ENCODE measurements at places on chromosomes 6 and 20. TPM values are rescaled to one million over a fixed set of nuclear protein-coding genes. Genes with fewer than 3 reads are reported as not detected.

- DNase-seq: no peak
These were observed 339.0 kb upstream of the SULF2 start for GRCh38 chr20:48124181-48124782.

- no peak for DNase-seq
These were observed 15.8 kb upstream of the SERPINB9 start for GRCh38 chr6:2918936-2919335.

DNA sequence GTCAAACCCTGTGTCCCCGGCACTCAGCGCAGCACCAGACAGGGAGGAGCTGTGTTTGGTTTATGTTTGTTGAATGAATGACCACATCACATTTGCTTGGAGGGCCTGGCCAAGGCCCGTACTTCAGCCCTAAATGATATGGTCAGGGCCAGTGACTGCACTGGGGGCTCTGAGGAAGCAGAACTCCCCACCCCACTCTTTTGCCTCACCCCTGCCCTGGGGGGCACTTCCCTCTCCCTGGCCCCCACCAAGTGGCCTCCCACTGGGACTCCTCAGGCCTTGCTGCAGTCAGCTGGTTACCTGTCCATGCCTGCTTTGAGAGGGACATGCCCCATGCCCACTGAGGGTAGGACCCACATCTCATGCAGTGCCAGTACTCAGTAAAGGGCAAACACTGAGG, 2.9 kb downstream of the ADISSP start:
- no peak for DNase-seq

DNA sequence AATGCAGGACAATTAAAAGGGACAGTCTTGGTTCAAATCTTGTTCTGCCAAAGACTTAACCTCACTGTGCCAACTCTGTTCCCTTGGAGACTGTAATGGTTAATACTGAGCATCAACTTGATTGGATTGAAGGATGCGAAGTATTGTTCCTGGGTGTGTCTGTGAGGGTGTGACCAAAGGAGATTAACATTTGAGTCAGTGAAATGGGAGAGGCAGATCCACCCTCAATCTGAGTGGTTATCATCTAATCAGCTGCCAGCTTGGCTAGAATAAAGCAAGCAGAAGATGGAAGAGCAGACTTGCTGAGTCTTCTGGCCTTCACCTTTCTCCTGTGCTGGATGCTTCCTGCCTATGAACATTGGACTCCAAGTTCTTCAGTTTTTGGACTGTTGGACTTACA, 474.4 kb downstream of the CD83 start:
- no peak for DNase-seq

DNA sequence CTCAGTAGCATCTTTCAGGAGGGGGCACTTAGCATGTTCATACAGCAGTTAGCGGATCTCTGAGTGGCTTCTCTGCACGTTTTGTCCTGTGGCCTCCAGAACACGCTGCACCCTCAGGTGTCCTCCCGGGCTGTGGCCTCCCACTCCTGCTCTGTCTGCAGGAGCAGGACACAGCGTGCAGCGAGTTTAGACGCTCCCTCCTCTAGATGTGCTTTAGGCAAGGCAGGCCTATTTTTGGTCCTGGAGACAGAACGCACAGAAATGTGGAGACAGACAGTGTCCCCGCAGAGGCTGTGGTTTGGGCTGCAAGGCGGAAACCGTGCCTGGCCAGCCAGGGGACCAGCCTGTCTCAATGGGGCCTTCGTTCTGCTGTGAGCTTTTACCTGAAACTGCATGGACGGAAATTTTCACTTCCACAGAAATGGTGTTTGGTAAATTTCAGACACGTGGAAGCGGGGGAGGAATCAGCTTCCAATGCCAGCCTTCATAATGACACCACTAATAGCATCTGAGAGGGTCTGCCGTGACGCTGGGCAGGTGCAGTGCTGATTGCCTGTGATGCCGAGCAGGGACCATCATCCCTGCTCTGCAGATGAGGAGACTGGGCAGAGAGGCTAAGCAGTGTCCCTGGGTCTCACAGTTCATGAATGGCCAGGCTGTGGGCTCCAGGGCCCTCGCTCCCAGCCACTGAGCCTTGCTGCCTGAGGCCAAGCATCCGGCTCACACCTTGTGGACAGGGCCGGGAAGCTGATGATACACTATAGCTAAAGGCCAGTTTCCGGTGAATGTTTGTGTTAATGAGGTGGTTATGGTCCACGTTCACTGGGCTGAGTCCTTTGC, 120.9 kb downstream of the SYCP2 start:
- DNase-seq: no peak

GRCh38 chr6:46781478-46782378, 11.5 kb upstream of the MEP1A start:
- DNase-seq: peak; percentile 4

DNA sequence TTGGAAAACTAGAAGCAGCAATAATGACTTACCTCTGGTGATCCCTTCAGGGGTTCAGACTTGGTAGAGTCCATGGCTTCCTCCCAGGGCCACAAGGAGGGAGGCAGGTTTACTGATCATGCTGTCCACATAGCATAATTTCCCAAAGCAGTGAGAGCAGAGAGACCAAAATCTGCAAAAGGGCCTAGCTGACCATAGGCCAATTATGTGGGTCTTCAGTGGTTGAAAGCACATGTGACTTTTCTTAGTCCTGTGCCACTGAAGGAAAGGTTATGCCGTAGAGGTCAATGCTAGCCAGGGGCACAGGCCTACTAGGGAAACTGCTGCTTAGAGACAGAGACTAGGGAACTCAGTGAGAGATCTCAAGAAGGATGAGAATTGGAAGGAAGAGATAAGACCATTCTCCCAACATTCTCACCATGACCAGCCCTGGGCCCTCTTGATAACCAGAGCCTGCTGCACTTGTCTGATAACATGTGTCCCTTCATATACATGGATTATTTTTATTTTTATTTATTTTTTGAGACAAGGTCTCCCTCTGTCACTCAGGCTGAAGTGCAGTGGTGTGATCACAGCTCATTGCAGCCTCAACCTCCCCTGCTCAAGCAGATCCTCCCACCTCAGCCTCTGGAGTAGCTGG, 2.0 kb upstream of the GTPBP2 start:
- DNase-seq: no peak

GRCh38 chr6:74404366-74404765, 708.4 kb downstream of the CD109 start:
- DNase-seq: no peak

DNA sequence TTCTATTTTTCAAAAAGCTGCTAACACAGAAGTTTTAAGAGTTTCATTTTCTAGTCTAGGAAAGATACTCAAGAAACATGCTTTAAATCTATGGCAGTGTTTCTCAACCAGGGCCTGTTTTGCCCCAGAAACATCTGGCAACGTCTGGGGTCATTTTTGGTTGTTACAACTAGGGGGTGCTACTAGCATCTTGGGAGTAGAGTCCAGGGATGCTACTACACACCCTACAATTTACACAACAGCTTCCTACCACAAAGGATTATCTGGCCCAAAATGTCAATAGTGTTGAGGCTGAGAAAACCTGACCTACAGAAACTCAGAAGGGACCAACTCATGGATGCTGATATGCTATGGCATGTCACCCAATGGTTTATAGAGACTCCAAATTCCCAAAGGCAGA, 24.4 kb downstream of the SERAC1 start:
- no peak for DNase-seq

The C6orf141 gene
- 6.0 TPM for total RNA-seq

The PI3 gene
- total RNA-seq: not detected

The TFAP2A gene
- 2.1 TPM for total RNA-seq

Measured in pulmonary artery endothelial cell (primary cell).